IMR-90 (cell line): ENCODE measurements at places on chromosomes 6 and 20. TPM values are rescaled to one million over a fixed set of nuclear protein-coding genes. Genes with fewer than 3 reads are reported as not detected.

Gene PBOV1
- total RNA-seq: not detected in 2 replicates

Gene PAX1
- not detected in 2 replicates for total RNA-seq

- no peak overlapping the region for H3K27ac ChIP-seq
- peaks cover 2% of the 10 kb centered on the region; the same call in 1 of the 2 replicates for H3K4me1 ChIP-seq
- no peak overlapping the region for H3K4me3 ChIP-seq
Observed at GRCh38 chr6:79225717-79226599, 8.5 kb downstream of the HMGN3 start.

DNA sequence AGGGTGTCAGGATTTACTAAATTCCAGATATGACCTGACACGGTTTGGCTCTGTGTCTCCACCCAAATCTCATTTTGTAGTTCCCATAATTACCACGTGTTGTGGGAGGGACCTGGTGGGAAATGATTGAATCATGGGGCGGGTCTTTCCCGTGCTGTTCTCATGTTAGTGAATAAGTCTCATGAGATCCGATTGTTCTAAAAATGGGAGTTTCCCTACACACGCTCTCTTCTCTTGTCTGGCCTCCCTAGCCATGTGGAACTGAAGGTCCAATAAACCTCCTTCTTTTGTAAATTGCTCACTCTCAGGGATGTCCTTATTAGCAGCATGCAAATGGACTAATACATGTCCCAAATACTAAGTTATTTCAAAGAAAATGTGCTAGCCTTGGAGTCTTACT, 121.1 kb downstream of the CENPW start:
- no peak overlapping the region for H3K27ac ChIP-seq
- no peak overlapping the region for H3K4me3 ChIP-seq
- no peaks in the 10 kb centered on the region for H3K36me3 ChIP-seq
- no peak for DNase-seq

- peaks cover 2% of the 10 kb centered on the region for H3K27me3 ChIP-seq
- no peak overlapping the region for H3K4me3 ChIP-seq
- no peaks in the 10 kb centered on the region for H3K36me3 ChIP-seq
- no peak for DNase-seq
- H3K27ac ChIP-seq: no peak overlapping the region
- H3K4me1 ChIP-seq: no peaks in the 10 kb centered on the region
Observed at GRCh38 chr6:119002069-119002468, 67.1 kb upstream of the MCM9 start.

- no peaks in the 10 kb centered on the region for H3K4me1 ChIP-seq
- no peak overlapping the region for H3K27ac ChIP-seq
- DNase-seq: no peak
- no peaks in the 10 kb centered on the region for H3K27me3 ChIP-seq
- no peaks in the 10 kb centered on the region for H3K36me3 ChIP-seq
- no peak overlapping the region for H3K4me3 ChIP-seq
Observed at GRCh38 chr6:76752841-76753240, 680.4 kb upstream of the IMPG1 start.

- H3K27me3 ChIP-seq: no peaks in the 10 kb centered on the region
- no peak overlapping the region for H3K27ac ChIP-seq
- DNase-seq: no peak
- H3K4me3 ChIP-seq: no peak overlapping the region
Observed at GRCh38 chr20:36819659-36820058, 46.1 kb upstream of the DSN1 start.
